ENCODE measurements at places on chromosomes 2 and 18.

DNA sequence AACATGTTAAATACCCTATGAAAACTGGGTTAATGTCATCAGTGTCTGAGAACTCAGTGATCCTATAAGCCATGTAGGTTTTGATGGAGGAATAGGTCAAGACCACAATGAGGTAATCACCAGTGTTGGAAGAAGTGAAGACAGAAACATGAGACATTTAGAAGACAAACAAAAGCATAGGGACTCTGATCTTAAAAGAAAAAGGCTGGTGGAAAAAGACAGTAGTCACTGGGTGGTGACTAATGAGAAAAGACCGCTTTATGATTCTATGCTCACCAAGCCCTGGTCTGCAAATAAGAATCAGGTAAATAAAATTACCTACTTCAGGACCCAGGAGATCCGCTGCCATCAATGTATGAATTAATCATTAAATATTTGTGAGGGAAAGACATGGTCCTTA lies 271.9 kb downstream of the GPD2 start:
- DNase-seq: no peak

- DNase-seq: no peak
These were observed 245.9 kb downstream of the METTL4 start for GRCh38 chr18:2325308-2325849.

- no peak for DNase-seq
These were observed 448.7 kb upstream of the TCF4 start for GRCh38 chr18:56036741-56037140.

- no peak for DNase-seq
These were observed 257.0 kb upstream of the RAB6C start for GRCh38 chr2:129722306-129723019.
